Prostate gland (tissue), 2 donors: ENCODE measurements at places on chromosomes 13 and 19. TPM values are rescaled to one million over a fixed set of nuclear protein-coding genes. Genes with fewer than 3 reads are reported as not detected.

DNA sequence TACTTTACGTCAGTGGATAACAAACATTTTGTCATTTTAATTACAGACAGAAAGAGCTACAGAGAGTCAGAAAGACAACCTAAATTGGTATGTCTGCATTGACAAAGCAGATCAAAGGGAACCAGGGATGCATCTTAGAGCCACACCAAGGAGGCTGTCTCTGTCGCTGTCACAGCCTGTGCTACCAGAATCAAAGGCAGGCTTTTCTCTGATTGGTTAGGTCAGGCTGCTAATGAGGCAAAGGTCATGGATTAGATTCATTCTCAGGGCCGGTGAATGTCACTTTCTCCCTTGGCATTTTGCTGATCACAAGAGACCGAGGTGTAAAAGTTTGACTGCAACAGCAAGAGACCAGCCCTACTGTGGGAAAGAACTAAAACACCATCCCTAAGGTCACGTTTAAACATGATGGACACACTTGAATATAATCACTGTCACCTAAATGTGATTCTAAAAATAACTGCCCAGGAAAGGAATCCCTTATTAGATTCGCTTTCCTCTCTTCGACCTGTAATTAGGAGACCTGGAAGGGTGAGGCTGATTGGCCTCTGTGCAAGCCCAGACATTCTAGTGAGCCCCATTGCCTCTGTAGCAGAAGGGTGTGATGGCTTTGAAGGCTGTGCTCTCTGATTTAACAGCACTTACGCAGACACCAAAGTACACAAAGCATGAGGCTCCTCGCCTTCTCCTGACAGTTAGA, 314.4 kb upstream of the NBEA start:
- DNase-seq = peak; percentile 12

DNA sequence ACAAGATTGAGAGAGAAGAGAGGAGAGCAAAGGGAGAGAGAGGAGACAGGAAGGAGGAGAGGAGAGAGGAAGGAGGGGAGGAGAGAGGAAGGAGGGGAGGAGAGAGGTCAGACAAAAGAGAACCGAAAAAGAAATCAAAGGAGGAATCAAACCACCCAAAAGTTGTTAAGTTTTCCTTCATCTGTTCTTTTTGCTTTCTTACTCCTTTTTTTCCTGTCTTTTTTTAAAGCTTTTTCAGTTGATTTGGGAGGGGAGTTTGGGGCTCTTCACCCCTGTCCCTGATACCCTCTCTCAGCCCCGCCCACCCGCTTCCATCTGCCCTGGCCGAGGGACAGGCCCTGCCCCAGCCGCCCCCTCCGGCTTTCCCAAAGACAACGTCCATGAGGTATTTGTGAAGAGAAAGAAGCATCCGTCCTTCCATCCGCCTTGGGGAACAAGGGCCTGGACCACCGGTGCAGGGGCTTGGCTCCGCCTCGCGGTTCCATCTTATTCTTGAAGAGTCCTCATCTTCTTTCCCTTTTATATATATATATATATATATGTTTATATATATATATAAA, 13.3 kb downstream of the ZNF574 start:
- DNase-seq = no peak

CGB8 gene
- not detected for total RNA-seq

BRSK1 gene
- total RNA-seq = 1.4 TPM
